ENCODE measurements at places on chromosomes 2 and 18. TPM values are rescaled to one million over a fixed set of nuclear protein-coding genes. Genes with fewer than 3 reads are reported as not detected.

DNA sequence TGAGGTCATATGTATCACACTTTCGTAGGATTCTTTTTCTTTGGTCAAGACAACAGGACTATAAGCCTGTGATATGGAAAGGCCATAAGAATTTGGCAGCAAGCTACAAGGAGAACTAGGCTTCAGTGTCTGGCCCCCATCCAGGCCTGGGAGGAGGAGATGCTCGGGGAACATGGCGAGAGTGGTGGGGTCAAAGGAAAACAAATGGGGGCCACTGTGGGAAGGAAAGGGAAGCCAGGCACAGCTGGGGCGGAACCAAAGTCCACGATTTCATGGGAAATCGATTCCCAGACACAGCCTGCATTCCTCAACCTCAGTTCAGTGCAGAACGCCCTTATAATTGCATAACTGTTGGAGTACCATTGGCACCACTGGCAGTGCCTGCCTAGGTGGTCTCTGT is 58.2 kb downstream of the MBP start:
- no peak overlapping the region for H3K4me3 ChIP-seq
- H3K36me3 ChIP-seq: no peaks in the 10 kb centered on the region
- DNase-seq: no peak
- H3K4me1 ChIP-seq: no peaks in the 10 kb centered on the region
- no peak overlapping the region for H3K27ac ChIP-seq
- no peaks in the 10 kb centered on the region for H3K27me3 ChIP-seq

DNA sequence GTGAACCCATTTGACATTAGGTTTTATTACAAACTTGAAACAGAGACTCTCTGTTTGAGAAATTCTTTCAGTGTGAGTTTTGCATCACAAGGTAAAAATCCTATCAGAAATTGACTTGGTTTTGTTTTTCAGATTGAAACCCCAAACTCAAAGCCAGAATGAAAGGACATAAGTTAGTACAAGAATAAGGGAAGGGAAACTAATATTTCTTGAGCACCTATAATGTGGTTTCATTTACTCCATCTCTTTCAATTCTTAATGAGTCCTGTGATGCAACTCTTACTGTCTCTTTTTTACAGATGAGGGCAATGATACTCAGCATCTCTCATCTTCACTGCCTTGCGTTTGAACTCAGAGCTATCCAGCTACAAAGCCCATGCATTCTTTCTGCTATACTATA is 210.0 kb upstream of the SIX3 start:
- H3K27ac ChIP-seq: no peak overlapping the region
- no peaks in the 10 kb centered on the region for H3K36me3 ChIP-seq
- no peaks in the 10 kb centered on the region for H3K4me1 ChIP-seq

GRCh38 chr18:31120594-31120993 is 18.4 kb upstream of the DSC2 start:
- no peak overlapping the region for H3K27ac ChIP-seq
- no peaks in the 10 kb centered on the region for H3K4me1 ChIP-seq
- DNase-seq: no peak
- no peaks in the 10 kb centered on the region for H3K36me3 ChIP-seq
- H3K4me3 ChIP-seq: no peak overlapping the region

DNA sequence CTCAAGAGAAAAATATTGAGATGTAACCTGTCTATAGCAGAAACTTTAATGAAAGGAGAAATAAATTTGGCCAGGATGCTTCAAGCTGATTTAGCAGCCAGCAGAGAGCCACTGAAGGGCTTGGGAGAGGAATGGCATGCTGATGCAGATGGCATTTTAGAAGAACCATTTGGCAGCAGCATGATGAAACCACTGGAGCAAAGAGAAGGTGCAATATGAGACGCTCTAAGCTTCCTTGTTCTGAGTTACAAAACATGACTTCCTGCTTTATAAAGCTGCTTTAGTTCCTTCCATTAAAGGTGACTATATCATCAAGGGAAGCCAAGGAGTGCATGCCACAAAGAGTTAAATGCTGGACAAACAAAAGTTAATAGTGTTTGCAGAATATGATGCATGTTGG is 189.7 kb downstream of the PID1 start:
- no peak overlapping the region for H3K27ac ChIP-seq
- H3K4me3 ChIP-seq: no peak overlapping the region
- H3K27me3 ChIP-seq: no peaks in the 10 kb centered on the region

- peaks cover 5% of the 10 kb centered on the region for H3K4me1 ChIP-seq
- H3K27me3 ChIP-seq: no peaks in the 10 kb centered on the region
- DNase-seq: no peak
- no peaks in the 10 kb centered on the region for H3K36me3 ChIP-seq
- no peak overlapping the region for H3K27ac ChIP-seq
Observed at GRCh38 chr2:101803945-101804696, 106.6 kb downstream of the MAP4K4 start.

DNA sequence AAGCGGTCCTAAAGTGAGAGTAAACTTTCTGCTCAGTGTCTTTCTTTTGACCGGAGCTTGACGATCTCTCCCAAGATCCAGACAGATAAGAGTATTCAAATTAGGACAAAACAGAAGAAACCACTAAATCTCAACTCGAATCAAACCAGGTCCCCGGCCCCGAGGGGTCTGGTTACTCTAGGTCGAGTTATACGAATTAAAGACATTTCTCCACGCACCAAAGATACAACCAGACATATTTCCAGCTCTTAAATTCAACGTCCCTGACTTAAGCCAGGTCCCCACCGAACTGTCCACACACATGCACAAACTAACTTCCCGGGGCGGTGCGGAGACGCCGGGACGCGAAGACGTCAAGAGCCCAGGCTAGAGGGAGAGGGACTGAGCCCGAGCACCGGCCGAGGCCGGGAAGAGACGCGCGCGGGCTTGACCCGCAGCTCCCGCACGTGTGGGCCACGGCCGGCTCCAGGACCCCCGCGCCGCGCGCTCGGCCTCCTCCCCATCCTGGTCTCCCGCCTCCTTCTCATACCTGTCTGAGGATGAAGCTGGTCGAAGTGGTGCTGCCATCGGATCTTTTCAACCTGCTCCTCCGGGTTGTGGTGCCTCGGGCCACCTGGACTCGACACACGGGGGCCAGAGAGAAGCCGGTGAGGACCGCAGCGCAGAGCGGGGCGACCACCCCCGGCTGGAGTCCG is 896 bp downstream of the CACNB4 start:
- peak overlapping the region; percentile 84 for H3K27ac ChIP-seq
- H3K27me3 ChIP-seq: no peaks in the 10 kb centered on the region
- no peaks in the 10 kb centered on the region for H3K36me3 ChIP-seq
- H3K4me3 ChIP-seq: peak overlapping the region; percentile 65

EPHA4 gene
- total RNA-seq: 18.6 TPM

DNA sequence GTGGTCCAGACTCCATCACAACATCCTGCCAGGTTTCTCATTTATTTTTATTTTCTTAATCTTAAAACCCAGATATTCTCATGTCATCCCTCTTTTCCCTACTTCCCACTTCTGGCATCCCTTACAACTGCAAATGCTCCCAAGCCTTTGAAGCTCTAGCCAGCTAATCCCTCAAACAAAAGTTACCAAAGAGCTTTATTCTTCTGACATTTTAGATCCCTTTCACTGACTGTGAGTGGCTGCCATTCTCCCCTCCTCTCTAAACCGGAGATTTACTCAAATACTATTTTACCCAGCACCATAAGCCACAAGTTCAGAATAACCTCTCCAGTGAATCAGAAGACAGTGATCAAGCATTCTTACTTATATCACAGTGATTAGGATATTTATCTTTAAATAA is 569.0 kb upstream of the SYT4 start:
- no peak for DNase-seq
- no peaks in the 10 kb centered on the region for H3K36me3 ChIP-seq
- H3K27ac ChIP-seq: peak overlapping the region; percentile 82
- H3K27me3 ChIP-seq: no peaks in the 10 kb centered on the region

GRCh38 chr18:48534364-48534763 is 4.5 kb upstream of the CTIF start:
- H3K27ac ChIP-seq: no peak overlapping the region
- H3K4me1 ChIP-seq: no peaks in the 10 kb centered on the region
- no peaks in the 10 kb centered on the region for H3K36me3 ChIP-seq
- DNase-seq: no peak
- H3K27me3 ChIP-seq: no peaks in the 10 kb centered on the region

USP40 gene
- total RNA-seq: 35.2 TPM

C1GALT1C1L gene
- total RNA-seq: 2.0 TPM

GRCh38 chr2:113834051-113834730 is 55.7 kb upstream of the ACTR3 start:
- H3K27me3 ChIP-seq: no peaks in the 10 kb centered on the region
- H3K27ac ChIP-seq: no peak overlapping the region
- no peak for DNase-seq
- no peaks in the 10 kb centered on the region for H3K4me1 ChIP-seq

- H3K27ac ChIP-seq: peak overlapping the region; percentile 95
- H3K4me3 ChIP-seq: peak overlapping the region; percentile 92
- DNase-seq: no peak
- no peaks in the 10 kb centered on the region for H3K4me1 ChIP-seq
- H3K27me3 ChIP-seq: no peaks in the 10 kb centered on the region
- no peaks in the 10 kb centered on the region for H3K36me3 ChIP-seq
Observed at GRCh38 chr2:196170213-196170605, 1.2 kb downstream of the STK17B start.

GRCh38 chr2:85011098-85011497 is 40.1 kb downstream of the KCMF1 start:
- H3K36me3 ChIP-seq: no peaks in the 10 kb centered on the region
- H3K27ac ChIP-seq: no peak overlapping the region
- DNase-seq: no peak
- no peaks in the 10 kb centered on the region for H3K27me3 ChIP-seq

- no peak overlapping the region for H3K27ac ChIP-seq
- H3K4me1 ChIP-seq: no peaks in the 10 kb centered on the region
- no peak overlapping the region for H3K4me3 ChIP-seq
Observed at GRCh38 chr2:195238379-195238778, 418.6 kb upstream of the SLC39A10 start.

GRCh38 chr18:76042511-76042910 is 452.5 kb downstream of the ZNF516 start:
- no peak for DNase-seq
- H3K4me1 ChIP-seq: no peaks in the 10 kb centered on the region
- no peak overlapping the region for H3K4me3 ChIP-seq
- H3K27ac ChIP-seq: no peak overlapping the region
- no peaks in the 10 kb centered on the region for H3K27me3 ChIP-seq
- no peaks in the 10 kb centered on the region for H3K36me3 ChIP-seq

STAM2 gene
- 73.8 TPM for total RNA-seq

GRCh38 chr2:179612591-179613298 is 248.7 kb downstream of the ZNF385B start:
- H3K36me3 ChIP-seq: no peaks in the 10 kb centered on the region
- no peaks in the 10 kb centered on the region for H3K27me3 ChIP-seq
- no peak for DNase-seq
- no peak overlapping the region for H3K4me3 ChIP-seq
- no peaks in the 10 kb centered on the region for H3K4me1 ChIP-seq

KLHL30 gene
- total RNA-seq: 0.15 TPM

- no peak overlapping the region for H3K27ac ChIP-seq
- no peak for DNase-seq
- no peak overlapping the region for H3K4me3 ChIP-seq
Observed at GRCh38 chr2:175054340-175054739, 49.2 kb upstream of the CHN1 start.

DNA sequence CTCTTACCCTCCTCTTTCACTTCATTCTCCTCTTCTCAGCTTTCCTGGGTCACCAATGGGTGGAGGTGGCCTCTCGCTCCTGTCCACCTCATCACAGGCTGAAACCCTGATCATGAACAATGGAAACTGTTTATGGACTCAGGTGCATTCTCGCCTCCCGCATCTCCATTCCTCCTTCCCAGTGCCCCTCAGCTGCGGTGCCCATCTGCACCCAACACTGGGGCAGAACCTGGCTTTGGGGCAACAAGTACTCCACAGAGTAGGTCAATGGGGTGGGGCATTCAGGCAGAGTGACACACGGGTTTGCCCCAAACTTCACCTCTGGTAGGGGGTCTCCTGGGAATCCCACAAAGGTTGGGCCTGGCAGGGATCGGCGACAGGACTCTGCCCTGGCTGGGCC is 199.5 kb downstream of the RTP5 start:
- no peaks in the 10 kb centered on the region for H3K27me3 ChIP-seq
- DNase-seq: no peak
- H3K27ac ChIP-seq: no peak overlapping the region
- H3K36me3 ChIP-seq: no peaks in the 10 kb centered on the region

- DNase-seq: no peak
- H3K4me1 ChIP-seq: no peaks in the 10 kb centered on the region
- no peaks in the 10 kb centered on the region for H3K36me3 ChIP-seq
- H3K27me3 ChIP-seq: no peaks in the 10 kb centered on the region
Observed at GRCh38 chr2:159186462-159186861, 100.0 kb downstream of the WDSUB1 start.

DNA sequence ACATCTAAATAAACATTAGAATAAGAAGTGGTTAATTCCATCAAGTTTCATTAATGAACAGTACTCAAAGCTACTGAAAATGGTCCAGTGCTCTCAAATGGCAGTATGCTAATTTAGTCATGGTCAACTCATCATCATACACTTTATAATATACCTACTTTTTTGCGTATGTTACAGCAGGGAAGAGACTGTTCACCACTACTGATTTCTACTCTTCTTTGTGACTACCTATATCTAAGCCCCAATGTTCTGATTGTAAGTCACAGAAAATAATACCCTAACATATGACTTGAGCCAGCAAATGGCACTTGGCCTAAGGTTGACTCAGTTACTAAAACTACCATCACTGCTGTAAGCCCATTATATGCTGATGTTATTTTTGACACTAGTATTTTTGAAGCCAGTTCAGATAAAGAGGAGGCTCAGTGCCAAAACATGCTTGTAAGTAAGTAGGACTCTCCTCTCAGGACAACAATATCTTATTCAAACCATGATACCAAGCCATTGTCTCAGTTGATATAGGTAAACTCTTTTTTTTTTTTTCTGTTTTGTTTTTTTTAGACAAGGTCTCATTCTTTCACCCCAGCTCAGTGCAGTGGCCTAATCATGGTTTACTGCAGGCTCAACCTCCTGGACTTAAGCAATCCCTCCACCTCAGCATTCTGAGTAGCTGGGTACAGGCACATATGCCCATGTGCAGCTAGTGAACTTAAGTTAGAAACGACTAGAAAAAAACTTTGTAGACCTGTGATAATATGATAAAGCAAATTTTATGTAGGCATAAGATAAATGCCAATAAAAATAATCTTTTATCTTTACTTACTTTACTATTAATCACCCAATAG is 266.9 kb downstream of the ZNF385B start:
- H3K27me3 ChIP-seq: no peaks in the 10 kb centered on the region
- H3K4me1 ChIP-seq: no peaks in the 10 kb centered on the region
- no peaks in the 10 kb centered on the region for H3K36me3 ChIP-seq
- no peak overlapping the region for H3K4me3 ChIP-seq
- no peak overlapping the region for H3K27ac ChIP-seq
- no peak for DNase-seq

- no peaks in the 10 kb centered on the region for H3K36me3 ChIP-seq
- no peak for DNase-seq
- H3K27me3 ChIP-seq: no peaks in the 10 kb centered on the region
- H3K27ac ChIP-seq: no peak overlapping the region
Observed at GRCh38 chr2:222433332-222434173, 9.2 kb downstream of the SGPP2 start.
